Activated CD4-positive, alpha-beta T cell treated with anti-CD3 and anti-CD28 coated beads, Interleukin-2, amount 50 U/mL, for 1 hour (primary cell): ENCODE measurements at places on chromosomes 7 and 10.

GRCh38 chr7:40437498-40437897, 302.7 kb downstream of the SUGCT start:
- no peak for DNase-seq

DNA sequence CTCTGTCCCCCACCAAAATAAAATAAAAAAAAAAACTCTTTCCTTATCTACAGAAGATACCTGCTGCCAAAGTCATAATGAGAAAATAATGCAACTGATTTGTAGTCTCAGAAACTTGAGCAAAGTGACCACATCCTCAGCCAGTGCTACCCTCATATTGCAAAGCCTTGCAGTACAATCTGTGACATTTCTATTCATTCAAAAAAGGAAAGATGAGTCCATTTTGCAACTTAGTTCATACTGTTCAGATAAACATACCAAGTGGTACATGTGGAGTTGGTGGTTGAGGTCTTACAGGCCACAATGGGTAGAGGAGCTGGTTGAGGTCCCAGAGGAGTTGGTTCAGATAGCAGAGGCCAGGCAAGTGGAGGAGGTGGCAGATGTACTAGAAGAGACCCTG, 6.5 kb upstream of the EIF5AL1 start:
- DNase-seq: no peak

DNA sequence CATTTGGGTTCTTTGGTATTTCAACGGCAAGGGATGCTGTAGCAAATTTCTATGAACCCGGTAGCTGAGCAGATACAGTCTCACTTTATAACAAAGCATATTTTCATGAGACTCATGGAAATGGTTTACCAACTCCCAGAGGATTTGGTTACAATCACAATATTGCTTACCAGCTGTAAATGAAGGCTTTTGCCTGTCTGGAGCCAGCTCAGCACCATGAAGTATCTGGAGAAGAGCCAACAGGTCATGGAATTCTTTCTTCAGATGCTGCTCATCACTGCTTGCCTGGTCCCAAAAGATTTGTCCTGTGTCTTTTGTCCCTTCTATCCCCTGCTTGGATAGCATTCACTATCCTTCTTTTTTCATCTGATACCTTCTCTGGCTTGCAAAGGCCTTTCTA, 316.9 kb upstream of the PHYHIPL start:
- no peak for DNase-seq

GRCh38 chr10:1301143-1301542, 245.0 kb downstream of the WDR37 start:
- no peak for DNase-seq

GRCh38 chr7:135195968-135196629, 15.2 kb downstream of the WDR91 start:
- no peak for DNase-seq

GRCh38 chr10:116771101-116771958, 29.0 kb upstream of the HSPA12A start:
- no peak for DNase-seq

- DNase-seq: peak; percentile 70
Observed at GRCh38 chr10:133318494-133319127, 9.9 kb downstream of the ZNF511 start.

DNA sequence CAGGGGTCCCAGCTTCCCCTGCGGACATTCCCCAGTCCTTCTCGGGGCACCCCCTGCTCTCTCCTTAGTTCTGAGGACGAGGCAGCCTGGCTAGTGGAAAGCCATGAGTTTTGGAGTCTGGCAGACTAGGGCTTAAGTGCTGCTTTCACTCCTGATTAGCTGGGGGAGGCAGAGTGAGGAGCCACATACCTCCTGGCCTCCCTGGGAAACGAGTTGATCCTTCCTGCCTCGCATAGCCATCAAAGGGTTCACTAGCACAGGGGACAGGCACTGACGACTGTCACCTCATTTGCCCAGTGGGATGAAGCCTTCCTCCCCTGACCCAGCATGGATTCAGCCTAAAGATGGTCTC, 402.5 kb downstream of the RPS24 start:
- no peak for DNase-seq

DNA sequence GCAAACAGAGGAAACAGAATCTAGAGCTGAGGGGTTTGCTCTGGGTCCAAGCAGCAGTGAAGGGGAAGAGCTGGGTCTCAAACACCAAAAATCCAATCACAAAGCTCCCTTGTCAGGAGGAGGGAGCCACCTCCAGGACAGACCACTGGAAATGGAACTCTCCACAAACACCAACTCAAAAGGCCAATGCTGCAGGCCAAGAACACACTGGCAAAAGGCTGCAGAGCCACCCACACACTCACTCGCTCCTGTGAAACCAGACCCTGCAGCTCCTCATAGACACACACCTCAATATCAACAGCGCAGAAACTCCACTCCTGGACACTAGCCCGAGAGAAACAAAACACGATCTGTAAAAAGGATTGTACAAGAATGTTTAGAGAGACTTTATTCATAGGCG, 213.5 kb downstream of the PTPRN2 start:
- DNase-seq: no peak

GRCh38 chr7:71716690-71717089, 584.7 kb downstream of the GALNT17 start:
- DNase-seq: no peak

DNA sequence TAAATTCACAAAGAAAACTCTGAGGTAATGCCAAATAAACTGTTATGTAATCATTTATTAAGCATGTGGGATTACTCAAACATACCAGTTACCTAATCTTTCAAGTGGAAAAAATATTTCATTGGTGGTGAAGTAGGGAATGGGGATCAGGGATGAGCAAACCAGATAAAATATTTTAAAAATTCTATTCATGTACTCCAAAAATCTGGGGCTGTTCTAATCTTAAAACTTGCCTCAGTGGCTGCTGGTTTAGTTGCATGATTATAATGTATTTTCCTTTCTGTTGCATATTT, 19.5 kb downstream of the LMOD2 start:
- no peak for DNase-seq

DNA sequence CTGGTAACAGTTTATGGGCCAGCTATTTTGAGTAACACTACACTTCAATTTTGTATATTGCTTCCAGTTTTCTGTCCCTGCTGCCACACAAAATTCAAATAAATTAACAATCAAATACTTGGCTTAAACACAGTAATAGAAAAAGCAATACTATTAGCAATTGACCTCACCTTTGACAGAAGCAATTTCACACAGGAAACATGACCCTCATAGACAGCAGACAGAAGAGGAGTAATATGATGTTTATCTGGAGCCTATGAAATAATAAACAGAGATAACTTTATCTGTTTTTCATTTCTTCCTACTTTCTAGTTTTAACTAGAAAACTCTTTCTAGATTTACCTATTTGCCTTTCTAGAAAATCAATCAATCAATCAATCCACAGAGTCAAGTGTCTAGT, 26.7 kb downstream of the MTPN start:
- no peak for DNase-seq

GRCh38 chr10:62073429-62073828, 171.9 kb downstream of the ARID5B start:
- no peak for DNase-seq

DNA sequence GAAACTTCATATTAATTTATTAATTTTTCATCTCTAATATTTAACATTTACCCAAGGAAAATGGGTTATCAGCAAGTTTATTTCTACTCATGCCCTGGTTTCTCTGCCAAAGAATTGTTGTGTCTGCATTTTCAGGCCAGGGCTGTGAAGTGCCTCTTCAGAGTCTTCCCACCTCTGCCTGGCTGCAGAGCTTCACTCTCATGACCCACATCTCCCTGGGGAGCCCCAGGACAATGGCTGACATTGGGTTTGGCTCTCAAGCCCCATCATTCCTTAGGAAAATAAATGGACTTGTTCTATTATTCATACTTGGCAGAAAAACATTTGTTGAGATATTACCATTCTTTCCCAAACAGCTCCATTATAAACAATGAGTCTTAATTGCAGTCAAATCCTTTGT, 30.3 kb downstream of the CACNA2D1 start:
- DNase-seq: no peak

- DNase-seq: no peak
Observed at GRCh38 chr7:148492157-148492860, 98.3 kb upstream of the C7orf33 start.

DNA sequence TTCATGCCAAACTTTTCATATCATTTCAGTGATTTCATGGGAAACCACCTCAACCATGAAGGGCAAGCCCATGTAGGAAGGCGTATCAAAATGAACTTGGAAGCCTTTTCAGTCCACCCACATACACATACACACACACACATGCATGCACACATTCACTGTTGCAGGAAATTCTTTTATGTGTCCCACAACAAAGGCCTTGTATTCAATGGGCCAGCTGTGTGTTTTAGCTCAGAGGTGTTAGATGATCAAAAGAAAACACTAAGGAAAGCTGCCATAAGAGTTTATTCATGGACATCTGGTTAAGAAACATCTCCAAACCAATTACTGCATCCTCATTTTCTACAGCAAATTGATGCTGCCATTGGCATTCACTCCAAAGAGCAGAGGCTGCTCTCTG, 74.4 kb upstream of the STK17A start:
- no peak for DNase-seq

GRCh38 chr7:43873300-43873699, 4.0 kb upstream of the MRPS24 start:
- DNase-seq: no peak

GRCh38 chr10:5606864-5607263, 59.5 kb downstream of the ASB13 start:
- no peak for DNase-seq

DNA sequence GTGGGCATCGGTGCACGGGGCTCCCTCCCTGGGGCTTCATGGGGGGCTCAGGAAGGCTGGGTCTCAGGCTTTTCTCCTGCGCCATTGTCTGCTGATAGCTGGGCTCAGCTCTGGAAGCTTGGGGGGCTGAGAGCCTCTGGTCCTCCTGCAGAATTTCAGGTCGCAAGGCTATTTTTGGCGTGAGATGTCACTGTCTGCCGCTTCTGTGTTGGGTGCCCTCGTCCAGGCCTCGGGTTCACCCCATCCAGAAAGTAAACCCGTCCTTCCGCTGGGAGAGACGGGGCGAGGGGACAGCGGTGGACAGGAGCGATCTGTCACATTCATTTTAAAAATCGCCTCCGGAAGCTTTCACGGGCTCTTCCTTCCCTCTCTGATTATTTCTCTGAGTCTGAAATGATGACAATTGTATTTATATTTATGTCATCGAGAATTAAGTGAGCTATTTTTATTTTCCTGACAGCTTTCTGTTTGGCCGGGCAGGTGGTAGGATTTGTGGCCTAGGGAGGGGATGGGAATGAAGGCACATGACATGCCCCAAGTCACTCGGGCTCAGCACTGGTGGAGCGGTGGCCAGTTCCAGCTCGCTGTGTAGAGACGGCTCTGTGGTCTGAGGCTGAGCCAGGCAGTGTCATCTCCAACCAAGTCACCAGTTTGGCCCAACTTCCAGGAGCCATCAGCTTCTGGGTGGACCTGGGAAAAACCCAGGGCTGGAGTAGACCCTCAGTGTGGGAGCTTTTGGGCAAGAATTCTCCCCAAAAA, 40.7 kb upstream of the AP5Z1 start:
- DNase-seq: no peak

GRCh38 chr10:90799172-90799571, 58.7 kb downstream of the HTR7 start:
- no peak for DNase-seq

DNA sequence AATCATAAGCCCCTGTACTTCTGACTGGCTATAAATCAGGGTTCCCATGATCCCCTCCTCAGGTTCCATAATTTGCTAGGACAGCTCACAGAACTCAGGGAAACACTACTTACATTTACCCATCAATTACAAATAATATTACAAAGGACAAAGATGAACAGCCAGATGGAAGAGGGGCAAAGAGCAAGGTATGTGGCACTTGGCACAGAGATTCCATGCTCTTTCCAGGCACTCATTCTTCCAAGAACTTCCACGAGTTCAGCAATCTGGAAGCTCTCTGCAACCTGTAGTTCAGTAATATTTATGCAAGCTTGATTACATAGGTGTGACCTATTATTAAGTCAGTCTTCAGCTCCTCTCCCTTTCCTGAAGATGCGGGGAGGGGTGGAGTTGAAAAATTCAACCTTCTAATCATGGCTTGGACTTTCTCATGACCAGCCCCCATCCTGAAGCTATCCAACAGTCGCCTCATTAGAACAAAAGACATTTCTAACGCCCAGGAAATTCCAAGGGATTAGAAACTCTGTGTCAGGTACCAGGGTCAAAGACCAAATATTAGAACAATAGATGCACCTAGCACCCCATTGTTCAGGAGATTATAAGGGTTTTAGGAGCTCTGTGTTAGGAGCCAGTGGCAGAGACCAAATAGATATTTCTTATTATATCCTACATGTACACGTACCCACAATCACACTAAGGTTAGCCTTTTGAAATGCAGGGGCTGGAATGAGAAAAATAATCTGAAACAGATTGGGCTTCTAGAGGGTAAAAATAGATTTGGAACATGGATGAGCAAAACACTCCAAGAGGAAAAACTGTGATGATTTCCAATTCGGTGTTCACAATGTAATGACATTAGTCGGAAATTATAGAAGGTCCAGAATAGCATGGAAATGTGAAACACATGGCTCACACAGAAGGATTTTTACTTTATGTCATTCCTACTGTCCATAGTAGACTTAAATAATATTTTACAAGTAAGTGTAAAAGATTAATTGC, 7.0 kb downstream of the ANKMY2 start:
- DNase-seq: no peak

DNA sequence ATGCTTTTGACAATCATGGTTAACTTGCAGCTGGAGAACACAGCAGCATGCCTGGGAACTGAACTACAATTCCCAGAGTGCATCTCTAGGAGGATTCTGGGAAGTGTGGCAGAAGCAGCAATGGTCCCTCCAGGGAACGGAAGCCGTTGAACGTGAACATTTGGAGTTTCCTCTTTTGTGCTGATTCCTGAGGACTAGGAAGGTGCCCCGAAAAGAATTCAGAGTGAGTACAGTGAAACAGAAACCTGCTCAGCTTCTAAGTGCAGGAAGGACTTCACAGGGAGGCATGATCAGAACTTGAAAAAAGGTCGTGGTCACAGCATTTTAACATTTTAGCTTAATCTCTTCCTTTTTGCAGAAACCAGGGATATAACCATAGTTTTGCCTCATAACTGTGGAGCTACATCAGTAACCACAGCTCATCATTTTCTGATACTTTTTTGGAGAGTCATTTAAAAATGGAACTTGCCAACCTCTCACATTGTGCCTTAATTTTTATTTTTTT, at the start of gene NUDT13:
NUDT13 (plus strand) TSS at position 111 of the 505 bp plus-strand sequence. CDS start 3,911 bp downstream, outside the sequence.
- DNase-seq: peak; percentile 41

- DNase-seq: no peak
Observed at GRCh38 chr7:1948887-1949680, 279.0 kb downstream of the ELFN1 start.

DNA sequence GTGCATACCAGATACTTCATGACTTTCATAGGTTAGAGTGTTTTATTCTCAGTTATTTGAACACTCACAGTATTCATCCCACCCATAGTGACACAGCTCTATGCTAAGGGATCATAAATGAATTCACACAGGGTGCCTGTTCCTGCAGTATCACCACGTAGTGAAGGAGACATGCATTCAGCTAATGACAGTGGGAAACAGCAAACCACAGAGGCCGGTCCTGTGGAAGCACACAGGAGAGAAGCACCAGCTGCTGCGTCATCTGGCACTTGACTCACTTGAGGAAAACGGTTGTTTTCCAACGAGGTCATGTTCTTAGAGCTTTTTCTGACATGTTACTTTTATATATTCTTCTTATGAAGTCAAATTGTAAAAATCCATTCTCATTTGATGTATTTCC, 73.0 kb downstream of the UBE3C start:
- DNase-seq: no peak
